ENCODE measurements at places on chromosomes 2 and 18. TPM values are rescaled to one million over a fixed set of nuclear protein-coding genes. Genes with fewer than 3 reads are reported as not detected.

DNA sequence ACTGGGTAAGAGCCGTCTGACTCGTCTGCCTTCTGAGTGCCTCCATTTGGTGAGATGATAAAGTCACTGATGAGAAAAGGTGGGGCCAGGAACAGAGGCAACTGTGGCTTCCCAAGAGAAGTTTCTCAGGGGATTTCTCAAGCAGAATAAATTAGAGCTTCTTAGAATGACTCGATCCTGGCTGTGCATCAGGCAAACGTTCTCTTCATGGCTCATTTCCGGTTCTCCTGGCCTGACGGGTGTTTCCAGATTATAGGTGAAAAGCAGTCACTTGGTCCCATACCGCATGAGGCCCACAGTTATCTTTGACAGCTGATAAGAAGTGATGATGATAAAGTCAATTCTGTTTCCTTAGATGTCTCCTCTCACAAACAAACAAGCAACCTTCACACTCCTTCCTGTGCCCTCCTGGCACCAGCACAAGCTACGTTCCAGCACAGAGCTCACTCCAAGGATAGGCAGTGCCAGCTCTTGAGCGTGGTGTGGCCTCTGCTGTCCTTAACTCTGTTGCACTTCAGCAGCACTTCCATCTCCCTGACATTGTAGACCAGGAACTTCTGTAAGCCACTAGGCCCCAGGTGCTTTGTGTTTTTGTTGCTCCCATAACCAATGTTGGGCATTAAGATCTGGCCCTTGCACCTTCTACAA lies 37.8 kb upstream of the KCNF1 start:
- DNase-seq: no peak

- no peak for DNase-seq
These were observed 106.0 kb upstream of the RAB12 start for GRCh38 chr18:8503248-8503647.

- DNase-seq: no peak
These were observed 47.6 kb downstream of the BCL11A start for GRCh38 chr2:60505880-60506260.

Gene CNRIP1
- 4.3 TPM for total RNA-seq

Gene LOXHD1
- total RNA-seq: not detected

DNA sequence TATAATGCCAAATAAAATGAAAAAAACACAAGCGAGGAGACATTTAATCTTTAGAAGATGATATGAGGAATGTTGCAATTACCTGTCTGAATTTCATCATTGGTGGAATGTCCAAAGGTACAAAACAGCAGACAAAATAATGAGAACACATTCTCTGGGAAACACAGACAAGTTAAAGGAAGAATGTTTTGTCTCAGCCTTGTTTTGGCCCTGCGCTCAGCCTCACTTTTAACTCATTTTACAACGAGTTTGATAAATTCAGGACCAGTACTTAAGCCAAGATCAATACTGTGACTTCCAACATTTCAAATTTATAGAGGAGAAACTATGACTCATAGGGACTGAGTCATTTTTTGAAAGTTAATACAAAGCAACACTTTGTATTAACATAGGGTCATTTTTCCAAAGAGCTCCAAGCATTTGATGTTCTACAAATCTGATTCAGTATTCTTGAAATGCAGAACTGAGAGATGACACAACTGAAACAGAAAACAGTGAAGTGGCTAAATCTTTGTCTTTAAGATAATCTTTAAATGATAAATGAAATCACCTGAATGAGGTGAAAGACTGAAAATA lies 833.2 kb upstream of the CHAC2 start:
- no peak for DNase-seq

GRCh38 chr18:61331051-61331450 lies 2.2 kb upstream of the CDH20 start:
- no peak for DNase-seq

DNA sequence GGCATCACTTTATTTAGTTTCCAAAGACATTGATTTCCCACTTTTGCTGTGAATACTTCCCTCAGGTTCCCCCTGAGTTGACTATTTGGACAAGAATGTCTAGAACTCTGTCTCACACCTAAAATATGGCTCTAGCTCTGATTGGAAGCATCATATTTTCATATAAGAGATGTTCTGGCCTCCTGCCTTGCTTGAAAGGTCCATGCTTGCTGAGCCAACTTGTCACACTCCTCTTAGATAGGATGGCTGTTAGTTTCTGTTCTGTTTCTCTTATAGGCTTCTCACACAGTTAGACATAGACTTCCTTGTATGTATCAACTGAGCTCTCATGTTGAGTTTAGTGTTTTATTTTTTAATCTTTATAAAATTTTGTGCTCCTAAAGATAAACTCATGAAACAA lies 87.1 kb downstream of the CNTNAP5 start:
- DNase-seq: no peak

DNA sequence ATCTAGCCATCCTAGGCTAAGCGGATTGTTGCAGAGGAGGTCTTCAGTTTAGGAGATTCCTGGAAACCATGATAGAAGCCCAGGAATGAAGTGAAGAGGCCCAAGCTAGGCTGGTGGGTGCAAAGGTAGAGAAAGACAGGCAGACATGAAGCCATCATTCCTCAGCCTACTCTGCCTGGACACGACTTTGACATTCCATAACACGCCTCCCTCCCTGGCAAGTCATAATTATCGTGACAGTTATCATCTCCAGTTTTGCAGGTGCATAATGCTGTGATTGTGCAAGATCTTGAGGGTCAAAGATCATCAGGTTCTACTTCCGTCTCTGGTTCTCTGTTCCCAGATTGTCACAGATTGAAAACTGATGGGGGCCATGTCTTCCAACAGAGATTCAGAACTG lies 15.2 kb upstream of the FZD5 start:
- DNase-seq: no peak

- DNase-seq: no peak
These were observed 338.4 kb upstream of the SLC39A10 start for GRCh38 chr2:195318440-195319111.

Gene WNT10A
- 20.7 TPM for total RNA-seq

- no peak for DNase-seq
These were observed 151.0 kb downstream of the TPO start for GRCh38 chr2:1563943-1564891.

- no peak for DNase-seq
These were observed 308.3 kb downstream of the DLGAP1 start for GRCh38 chr18:4146797-4147196.

GRCh38 chr2:209719034-209719433 lies 52.6 kb upstream of the UNC80 start:
- DNase-seq: no peak
